ENCODE measurements at places on chromosomes 5 and 9. TPM values are rescaled to one million over a fixed set of nuclear protein-coding genes. Genes with fewer than 3 reads are reported as not detected.

- no peak for DNase-seq
- H3K4me3 ChIP-seq = no peak overlapping the region
- no peak overlapping the region for H3K27ac ChIP-seq
These were observed 141.2 kb downstream of the PRDM9 start for GRCh38 chr5:23648656-23649055.

DNA sequence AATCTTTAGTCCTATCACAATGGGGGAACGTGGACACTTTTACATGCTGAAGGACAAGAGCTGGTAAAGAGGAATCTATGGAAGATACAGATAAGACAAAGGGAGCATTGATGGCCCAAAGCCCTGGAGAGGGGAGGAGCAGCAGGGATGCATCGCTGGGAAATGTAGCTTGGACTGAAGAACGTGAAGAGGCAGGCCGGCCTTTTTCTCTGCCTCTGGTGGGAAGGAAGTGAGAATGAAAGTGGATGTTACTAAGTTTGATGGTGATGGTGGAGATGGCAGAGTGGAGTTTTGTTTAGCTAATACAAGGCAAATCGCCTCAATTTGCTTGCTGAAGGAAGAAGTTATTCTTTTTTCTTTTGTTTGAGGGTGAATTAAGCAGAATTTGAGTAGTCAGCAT is 124.6 kb upstream of the TAF11L2 start:
- no peaks in the 10 kb centered on the region for H3K36me3 ChIP-seq
- peak overlapping the region; percentile 0 for H3K27ac ChIP-seq
- no peaks in the 10 kb centered on the region for H3K27me3 ChIP-seq
- DNase-seq = peak; percentile 11
- H3K4me1 ChIP-seq = peaks cover 18% of the 10 kb centered on the region

- H3K27me3 ChIP-seq = no peaks in the 10 kb centered on the region
- DNase-seq = no peak
- H3K36me3 ChIP-seq = peaks cover 2% of the 10 kb centered on the region
- peak overlapping the region; percentile 81 for H3K27ac ChIP-seq
These were observed 53.4 kb downstream of the ROR2 start for GRCh38 chr9:91896513-91897121.

DNA sequence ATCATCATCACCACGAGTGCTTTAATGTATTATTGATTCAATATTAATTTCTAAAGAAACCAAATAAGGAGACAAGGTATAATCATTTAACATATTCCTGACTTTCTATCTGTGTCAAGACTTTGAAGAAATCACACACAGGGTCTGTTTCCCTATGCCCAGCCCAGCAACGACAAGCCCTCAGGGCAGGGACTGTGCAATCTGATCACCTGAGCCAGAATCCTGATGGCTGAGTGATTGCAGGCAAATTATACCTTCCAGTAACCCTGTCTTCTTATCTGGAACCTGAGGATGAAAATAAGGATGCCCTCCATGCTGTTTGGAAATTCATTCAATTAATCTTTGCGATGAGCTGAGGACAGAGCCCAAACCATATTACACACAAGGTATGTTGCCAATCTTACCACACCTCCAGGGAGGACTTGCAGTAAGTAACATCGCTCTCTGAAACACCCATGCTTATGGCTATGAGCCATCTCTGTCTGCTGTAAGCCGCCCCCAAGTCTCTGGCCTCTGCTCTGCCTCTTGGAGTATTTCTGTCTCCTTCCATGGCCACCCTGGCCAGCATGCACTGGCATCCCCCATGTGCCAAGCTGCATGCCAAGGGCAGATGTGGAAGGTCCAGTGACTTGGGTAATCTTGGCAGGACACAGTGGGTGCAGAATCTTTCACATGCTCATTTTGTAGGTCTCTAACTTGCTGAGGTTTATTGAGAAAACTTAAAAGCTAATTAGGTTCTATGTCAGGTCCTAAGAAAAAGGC is 10.6 kb downstream of the TAS2R1 start:
- H3K4me1 ChIP-seq = peaks cover 20% of the 10 kb centered on the region
- H3K27ac ChIP-seq = no peak overlapping the region
- H3K27me3 ChIP-seq = no peaks in the 10 kb centered on the region

DNA sequence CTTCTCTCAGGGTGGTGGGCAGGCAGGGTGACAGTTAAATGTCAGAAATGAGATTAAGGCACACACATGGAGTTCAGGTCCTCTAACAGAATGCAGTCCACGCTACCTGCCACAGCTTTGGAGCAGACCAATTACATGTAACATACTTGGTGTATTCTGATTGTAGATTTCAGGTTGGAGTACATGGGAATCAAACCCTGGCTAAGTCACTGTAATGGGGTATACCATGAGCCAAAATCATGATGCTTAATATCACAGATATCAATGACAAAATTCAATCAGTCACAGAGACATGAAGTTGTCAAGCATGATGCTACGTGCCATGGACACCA is 48.9 kb downstream of the MEF2C start:
- peak overlapping the region; percentile 56 for H3K4me3 ChIP-seq
- H3K36me3 ChIP-seq = no peaks in the 10 kb centered on the region
- peaks cover 35% of the 10 kb centered on the region for H3K4me1 ChIP-seq
- no peaks in the 10 kb centered on the region for H3K27me3 ChIP-seq
- no peak for DNase-seq
- peak overlapping the region; percentile 93 for H3K27ac ChIP-seq

GRCh38 chr9:18526685-18527084 is 52.7 kb downstream of the ADAMTSL1 start:
- H3K27me3 ChIP-seq = no peaks in the 10 kb centered on the region
- H3K4me3 ChIP-seq = no peak overlapping the region
- peak overlapping the region; percentile 13 for H3K27ac ChIP-seq
- H3K4me1 ChIP-seq = no peaks in the 10 kb centered on the region
- no peak for DNase-seq

GRCh38 chr9:13181652-13182051 is 97.8 kb downstream of the MPDZ start:
- peaks cover 10% of the 10 kb centered on the region for H3K36me3 ChIP-seq
- DNase-seq = no peak
- no peaks in the 10 kb centered on the region for H3K27me3 ChIP-seq
- H3K4me1 ChIP-seq = peaks cover 5% of the 10 kb centered on the region
- H3K4me3 ChIP-seq = no peak overlapping the region

MUSK gene
- not detected for total RNA-seq

NUTM2F gene
- total RNA-seq = 0.09 TPM

ADAMTS6 gene
- total RNA-seq = 8.2 TPM

Data from neural crest cell (in vitro differentiated cells).